ENCODE measurements at places on chromosomes 4 and X.
A peak's percentile ranks its signal among the peaks of the same experiment; 100 is the strongest.

DNA sequence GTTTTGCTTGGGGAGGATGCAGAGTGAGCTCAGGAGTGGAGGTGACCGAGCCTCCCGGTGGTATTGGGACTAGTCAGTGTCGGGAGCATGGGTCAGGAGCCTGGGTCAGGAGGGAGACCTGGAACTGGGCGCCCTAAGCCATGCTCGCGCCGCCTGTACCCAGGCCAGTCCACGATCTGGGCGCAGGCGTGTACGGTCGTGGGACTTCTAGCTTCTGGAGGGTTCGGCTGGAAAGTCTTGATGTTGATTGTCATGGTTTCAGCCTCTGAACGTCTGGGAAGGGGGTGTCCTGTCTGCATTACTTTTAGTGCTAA, 244 bp downstream of the EIF2S3 start:
- no peak for DNase-seq

GRCh38 chr4:110201502-110201901, 3.1 kb upstream of the ELOVL6 start:
- DNase-seq = no peak

DNA sequence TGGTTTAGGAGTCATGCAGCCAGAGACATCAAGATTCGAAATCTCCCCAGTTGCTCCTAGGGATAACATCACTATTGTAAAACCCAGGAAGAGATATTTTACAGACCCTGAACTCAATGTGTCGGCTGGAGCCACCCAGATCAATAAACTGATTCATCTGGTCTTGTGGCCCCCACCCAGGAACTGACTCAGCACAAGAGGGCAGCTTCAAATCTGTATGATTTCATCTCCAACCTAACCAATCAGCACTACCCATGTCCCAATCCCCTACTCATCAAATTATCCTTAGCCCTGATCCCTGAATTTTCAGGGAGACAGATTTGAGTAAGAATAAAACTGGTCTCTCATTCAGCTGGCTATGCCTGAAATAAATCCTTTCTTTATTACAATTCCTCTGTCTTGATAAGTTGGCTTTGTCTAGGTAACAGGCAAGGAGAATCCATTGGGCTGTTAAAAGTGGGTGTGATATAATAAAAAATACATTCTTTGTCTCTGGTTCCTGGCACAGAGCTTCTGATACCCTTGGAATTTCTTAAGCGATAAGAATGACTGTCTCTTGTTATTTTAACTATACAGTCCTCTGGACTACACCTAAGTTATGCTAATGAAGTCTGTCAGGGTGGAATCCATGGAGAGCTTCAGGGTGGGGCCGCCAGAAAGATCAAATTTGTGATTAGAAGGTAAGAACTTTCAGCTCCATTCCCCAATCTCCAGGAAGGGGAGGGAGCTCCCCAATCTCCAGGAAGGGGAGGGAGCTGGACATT, 44.3 kb upstream of the TNIP3 start:
- DNase-seq = no peak

DNA sequence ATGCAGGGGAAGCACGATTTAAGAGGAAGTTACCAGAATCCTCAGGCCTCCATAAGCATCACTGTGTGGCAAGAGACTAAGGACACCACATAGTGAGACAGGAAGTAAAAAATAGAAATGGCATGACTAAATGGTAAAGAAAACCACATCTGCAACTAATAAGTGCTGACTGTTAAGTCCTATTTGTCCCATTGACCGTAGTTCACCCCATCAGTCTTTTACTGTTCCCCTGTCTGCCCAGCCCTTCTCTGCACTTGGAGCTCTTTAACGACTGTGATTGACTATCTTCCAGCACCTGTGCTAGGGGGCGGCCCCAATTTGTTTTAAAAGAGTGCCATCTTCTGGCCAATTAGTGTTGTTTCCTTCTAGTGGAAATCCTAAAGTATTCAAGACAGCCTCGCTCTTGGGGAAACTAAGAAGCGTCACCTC, 94.2 kb downstream of the MAOA start:
- no peak for DNase-seq

DNA sequence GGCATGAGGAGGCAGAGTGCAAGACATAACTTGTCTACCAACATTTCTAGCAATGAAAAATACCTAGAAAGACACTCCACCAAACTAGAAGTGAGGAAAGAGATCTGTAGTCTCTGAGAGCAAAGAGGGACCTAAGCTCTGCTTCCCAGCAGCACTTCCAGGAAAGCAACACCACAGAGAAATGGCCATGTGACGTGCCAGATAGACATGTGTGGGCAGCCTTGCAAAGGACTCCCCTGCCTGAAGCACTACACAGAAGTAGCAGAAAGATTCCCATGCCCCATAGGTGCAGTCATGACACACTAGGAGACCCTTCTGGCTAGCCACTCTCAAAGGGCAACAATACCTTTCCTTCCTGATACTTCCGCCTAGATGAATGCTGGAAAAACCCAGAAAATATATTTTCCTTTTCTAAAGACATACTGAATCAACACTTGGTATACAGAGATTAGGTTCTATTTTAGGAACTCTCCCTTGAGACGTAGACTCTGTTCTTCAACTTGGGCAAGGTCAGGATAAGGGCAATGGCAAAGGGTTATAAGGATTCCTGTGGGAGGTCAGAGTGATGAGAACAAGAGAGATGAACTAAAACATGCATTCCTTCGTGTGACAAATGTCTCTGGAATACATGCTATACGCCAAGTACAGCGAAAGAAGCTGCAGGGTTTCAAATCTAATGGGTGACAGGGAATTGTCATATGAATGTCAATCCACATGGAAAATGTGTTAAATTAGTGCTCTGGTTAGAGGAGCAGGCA, 187.5 kb upstream of the ETNPPL start:
- no peak for DNase-seq

- no peak for DNase-seq
Measured at GRCh38 chr4:38111717-38112116, 151.5 kb downstream of the PTTG2 start.

GRCh38 chr4:88964450-88964849, 92.5 kb downstream of the FAM13A start:
- DNase-seq = no peak

- no peak for DNase-seq
Measured at GRCh38 chrX:12824944-12825343, 33.7 kb downstream of the PRPS2 start.

- DNase-seq = no peak
Measured at GRCh38 chr4:28250646-28251045, 1390.0 kb downstream of the STIM2 start.

- DNase-seq = no peak
Measured at GRCh38 chr4:77169481-77169880, 12.5 kb downstream of the CCNG2 start.

GRCh38 chr4:82851885-82852750, 38.8 kb downstream of the SEC31A start:
- DNase-seq = no peak

GRCh38 chrX:45980726-45981125, 564.5 kb downstream of the ZNF674 start:
- no peak for DNase-seq

GRCh38 chrX:17553469-17553868, 178.5 kb downstream of the NHS start:
- DNase-seq = no peak

DNA sequence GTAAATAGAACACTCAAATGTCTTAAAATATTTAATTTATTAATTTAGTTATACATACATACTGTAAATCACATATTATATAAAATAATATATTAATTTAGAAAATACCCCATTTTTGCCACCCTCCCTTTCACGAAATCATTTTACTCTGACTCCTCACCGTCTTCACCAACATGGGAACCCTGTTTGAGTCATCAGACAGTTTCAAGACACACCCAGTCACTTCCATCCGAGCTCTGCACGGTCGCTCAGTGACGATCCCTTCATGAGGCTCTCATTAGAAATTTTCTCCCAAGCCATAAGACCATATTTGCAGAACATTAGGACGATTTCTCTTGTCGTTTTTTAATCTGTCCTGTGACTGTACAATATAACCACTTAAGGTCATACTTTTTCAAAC, 14.5 kb downstream of the ZNF275 start:
- no peak for DNase-seq

DNA sequence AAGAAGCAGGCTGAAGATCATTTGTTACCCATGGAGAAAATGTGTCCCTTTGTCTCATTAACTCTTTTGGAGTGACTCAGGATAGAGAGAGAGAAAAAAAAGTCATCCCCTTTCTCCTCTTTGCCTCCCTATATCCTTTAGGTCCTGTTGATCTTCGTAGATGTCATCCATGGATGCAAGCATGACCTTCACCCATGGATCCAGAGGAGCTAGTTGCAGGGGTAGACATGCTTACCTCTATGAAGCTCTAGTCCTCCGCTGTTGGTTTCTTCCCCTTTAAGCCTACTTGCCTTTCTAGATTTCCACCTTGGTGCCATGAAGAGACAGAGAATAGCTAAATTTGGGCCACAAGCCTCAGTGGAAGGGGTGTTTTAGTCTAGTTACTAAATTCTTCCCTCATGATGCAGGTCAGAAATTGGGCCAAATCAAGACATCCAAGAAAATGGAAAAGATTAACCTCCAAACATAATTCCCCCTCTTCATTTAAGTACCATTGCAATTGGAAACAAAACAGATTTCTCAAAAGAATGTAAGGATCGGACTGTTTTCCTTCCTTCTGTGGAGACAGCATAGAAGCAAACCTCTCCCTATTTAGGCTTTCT, 178.4 kb downstream of the TECRL start:
- no peak for DNase-seq

- DNase-seq = no peak
Measured at GRCh38 chr4:159149666-159150065, 46.8 kb downstream of the RAPGEF2 start.

DNA sequence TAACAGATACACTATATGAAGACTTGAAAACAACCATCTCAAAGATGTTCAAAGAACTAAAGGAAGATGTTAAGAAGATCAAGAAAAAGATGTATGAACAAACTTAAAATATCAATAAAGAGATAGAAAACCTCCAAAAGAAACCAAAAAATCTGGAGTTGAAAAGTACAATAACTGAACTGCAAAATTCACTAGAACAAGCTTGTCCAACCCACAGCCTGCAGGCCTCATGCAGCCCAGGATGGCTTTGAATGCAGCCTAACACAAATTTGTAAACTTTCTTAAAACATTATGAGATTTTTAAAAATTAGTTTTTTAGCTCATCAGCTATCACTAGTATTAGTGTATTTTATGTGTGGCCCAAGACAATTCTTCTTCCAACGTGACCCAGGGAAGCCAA, 77.0 kb upstream of the DCTD start:
- DNase-seq = no peak

DNA sequence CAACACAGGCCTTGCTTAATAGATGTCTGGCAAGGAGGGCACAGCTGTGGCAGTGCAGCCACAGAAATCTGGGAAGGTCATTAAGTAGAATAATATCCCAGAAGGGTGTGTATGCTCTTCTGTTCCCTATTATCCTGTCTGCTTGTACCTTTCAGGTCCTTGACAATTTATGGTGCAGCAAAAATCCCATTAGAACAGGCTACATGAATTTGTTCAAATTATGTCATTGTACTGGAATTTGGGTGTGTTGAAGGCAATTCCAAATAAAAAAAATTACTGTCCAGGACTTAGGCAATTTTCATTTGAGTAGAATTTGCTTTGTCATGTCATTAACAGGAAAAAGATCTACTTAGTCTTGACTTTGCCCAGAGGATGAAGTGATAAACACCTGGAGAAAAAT, 192.1 kb downstream of the IDS start:
- DNase-seq = no peak

DNA sequence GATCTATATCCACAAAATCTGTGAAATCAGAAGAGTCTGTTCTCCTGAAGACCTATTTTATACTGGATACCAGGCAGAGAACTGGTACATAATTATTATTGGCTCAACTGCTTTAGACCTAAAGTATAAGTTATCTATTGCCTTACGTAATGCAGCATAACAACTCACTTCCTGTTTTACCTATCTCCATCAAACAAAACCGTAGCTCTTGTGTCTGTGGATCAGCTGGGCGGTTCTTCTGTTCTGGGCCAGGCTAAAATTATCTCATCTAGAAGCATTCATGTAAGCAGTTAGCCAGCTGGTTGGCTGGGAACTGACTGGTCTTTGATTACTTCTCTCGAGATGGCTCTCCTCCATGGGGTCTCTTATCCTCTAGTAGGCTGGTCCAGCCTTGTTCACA, 57.8 kb downstream of the PPP1R2C start:
- no peak for DNase-seq

DNA sequence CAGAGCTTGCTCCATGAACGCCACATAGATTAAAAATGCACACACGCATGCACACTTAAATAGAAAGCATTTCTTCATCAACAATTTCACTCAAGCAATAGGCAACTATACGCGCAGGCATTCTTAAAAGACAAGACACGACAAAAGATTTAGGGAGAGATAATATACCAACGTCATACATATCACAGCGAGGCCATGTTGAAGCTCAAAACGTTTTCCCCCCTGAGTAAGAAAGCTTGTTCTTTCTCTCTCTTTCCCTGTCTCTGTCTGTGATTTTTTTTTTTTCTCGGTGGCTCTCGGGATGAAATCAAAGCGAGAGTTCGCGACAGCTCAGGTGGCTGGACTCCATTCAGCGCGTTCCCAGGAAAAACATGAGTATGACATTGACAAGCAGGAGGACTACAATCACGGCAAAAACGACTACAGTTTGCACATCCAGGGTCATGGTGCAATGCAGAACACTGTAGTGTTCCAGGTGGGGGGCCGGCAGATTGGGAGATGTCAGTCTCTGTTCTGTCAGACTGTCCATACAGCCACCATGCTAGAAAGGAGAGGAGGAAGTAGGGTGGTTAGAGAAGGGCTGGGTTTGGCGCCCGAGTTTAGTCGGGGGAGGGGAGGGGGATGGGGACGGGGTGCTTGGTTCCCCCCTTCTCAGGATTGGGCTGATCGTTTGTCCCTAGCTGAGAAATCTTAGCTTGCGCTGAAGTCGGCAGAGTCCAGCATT, 30.7 kb downstream of the ARHGEF9 start:
- no peak for DNase-seq

DNA sequence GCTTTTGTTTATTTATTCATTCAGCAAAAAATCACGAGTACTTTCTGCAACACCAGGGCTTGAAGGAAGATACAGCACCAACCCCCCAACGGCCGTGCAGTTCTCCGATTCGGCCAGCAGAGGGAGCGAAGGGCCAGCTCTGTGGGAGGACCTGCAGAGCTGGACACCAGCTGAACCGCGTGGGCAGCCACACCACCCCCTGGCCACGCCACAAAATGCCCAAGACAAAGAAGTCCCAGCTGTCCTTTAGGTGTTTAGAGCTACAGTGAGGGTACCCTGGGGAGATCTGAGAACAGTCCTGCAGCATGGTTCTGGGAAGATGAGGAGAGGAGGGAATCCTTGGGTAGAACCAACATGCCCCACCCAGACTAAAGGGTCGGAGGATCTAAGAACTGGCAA, 83.1 kb downstream of the RELL1 start:
- DNase-seq = peak; percentile 10
